Head of caudate nucleus (tissue), 42 donors: ENCODE measurements at places on chromosomes 4 and X.

GRCh38 chr4:161931089-161931488, 232.7 kb downstream of the FSTL5 start:
- DNase-seq, result no peak

- no peak for DNase-seq
Observed at GRCh38 chr4:24209906-24210305, 320.1 kb upstream of the PPARGC1A start.

DNA sequence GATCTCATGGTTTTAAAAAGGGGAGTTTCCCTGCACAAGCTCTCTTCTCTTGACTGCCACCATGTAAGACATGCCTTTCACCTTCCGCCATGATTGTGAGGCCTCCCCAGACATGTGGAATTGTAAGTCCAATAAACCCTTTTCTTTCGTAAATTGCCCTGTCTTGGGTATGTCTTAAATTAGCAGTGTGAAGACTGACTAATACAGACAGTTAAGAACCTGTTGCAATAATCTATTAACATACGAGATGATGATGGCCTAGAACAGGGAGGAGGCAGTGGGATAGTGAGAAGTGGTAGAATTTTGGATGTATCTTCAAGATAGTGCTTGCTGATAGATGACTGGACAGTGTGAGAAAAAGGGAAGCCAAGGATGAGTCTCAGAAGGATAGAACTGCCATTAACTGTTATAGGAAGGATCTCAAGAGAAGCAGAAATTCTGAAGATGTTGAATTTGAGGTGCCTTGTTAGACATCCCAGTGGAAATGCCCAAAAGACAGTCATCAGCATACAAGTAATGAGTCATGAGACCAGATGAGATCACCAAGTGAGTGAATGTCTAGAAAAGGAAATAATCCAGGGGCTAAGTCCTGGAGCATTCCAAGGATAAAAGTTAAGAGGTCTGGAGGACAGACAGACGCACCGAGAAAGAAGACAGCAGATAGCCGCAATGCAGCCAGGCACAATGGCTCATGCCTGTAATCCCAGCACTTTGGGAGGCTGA, 38.8 kb upstream of the UGDH start:
- DNase-seq, result no peak

DNA sequence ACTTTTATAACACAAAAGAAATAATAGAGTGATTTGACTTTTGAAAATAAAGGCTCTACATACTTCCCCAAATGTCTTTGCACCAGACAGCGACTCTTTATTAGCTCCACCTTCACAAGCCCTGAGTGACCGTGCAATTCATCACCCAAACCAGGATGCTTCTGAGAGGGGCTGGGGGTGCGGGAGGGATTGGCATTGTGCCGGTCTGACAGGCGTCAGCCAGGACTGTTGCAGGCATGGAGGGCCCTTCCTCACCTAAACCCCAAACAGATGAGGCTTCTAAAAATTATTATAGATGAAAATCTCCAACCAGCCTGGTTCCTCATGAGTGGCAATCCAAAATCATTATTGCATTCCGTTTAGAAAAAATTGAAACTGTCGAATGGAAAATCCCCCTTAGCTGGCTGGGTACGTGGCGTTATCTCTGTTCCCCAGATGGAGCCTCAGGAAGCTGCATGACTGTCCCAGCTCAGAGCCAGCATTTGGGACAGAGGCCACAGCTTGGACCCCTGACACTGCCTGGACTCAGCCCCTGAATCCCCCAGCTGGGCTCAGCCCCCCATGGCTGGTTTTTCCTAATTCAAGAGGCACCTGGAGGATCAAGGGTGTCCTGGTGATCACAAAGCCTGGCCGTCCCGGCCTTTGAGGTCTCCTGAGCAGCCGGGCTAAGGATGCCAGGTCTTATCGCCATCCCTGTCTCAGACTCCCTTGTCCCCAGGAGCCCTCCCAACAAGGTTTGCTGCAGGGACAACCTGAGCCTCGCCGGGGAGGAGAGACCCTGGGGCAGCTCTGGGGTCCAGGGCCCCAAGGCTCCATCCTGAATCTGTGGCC, 60.4 kb downstream of the SORCS2 start:
- DNase-seq, result no peak

- DNase-seq, result peak; percentile 16
Observed at GRCh38 chr4:55635741-55636655, at the start of gene NMU. Gene NMU, minus strand, starts transcription at chr4:55636298. Its CDS starts 106 bp downstream, at chr4:55636192.

- DNase-seq, result no peak
Observed at GRCh38 chr4:80361329-80361900, 25.9 kb downstream of the CFAP299 start.

DNA sequence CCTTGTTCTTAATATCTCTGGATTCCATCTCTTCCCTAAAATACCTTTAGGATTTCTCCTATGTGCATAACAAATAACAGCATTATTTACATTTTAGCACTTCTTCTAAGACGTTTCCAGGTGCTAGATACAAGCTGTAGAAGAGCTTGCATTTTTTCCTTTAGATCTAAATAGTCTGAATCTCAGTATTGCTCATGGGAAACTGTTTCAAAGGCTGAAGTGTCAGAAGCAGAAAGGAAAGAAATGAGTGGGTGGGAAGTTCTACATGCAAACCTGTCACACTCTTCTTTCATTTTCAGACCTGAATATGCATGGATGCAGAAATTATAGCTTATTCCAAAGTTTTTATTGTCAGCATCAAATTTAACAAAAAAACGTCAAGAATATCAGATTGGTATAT, 41.8 kb downstream of the FGF13 start:
- no peak for DNase-seq

DNA sequence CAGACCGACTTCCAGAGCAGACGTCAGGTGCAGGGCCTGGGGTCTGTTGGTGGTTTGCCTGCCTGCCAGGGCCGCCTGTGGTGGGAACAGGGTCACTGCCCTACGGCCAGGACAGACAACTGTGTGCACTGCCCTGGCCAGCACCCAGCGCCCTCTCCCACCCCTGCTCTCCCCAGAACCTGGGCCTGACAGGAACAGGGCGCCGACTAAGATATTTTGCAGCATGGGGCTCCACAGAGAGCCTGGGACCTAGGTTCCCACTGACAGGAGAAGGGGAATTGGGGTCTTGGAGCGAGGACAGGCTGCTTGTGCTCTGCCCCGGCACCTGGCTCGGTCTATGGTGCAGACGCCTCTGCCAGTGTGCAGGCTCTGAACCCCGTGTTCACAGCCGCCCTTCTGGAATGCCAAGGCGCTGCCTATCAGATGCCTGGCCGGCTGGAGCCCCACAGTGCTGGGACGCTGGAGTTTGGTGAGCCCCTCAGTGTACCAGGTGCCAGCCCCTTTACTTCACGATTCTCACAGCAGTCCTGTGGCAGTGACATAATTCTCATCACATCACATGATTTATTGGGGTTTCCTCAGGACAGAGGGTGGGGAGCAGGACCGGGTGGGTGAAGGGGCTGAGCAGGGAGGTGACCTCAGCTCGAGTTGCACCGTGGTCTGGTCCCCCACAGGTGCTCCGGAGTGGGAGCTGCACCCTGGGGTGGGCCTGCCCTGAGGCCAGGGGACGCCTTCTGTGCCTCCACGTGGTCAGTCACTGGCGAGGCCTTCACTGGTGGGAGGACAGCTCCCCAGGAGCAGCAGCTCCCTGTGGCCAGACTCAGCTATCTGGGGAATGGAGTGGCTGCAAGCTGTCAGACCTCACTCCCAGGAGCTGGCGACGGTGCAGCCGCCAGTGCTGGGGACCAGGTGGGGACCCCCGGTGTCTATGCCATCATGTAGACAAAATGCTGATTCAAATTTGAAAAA, 113.8 kb upstream of the LRPAP1 start:
- no peak for DNase-seq

- DNase-seq, result no peak
Observed at GRCh38 chr4:78625073-78625472, 73.5 kb downstream of the ANXA3 start.

DNA sequence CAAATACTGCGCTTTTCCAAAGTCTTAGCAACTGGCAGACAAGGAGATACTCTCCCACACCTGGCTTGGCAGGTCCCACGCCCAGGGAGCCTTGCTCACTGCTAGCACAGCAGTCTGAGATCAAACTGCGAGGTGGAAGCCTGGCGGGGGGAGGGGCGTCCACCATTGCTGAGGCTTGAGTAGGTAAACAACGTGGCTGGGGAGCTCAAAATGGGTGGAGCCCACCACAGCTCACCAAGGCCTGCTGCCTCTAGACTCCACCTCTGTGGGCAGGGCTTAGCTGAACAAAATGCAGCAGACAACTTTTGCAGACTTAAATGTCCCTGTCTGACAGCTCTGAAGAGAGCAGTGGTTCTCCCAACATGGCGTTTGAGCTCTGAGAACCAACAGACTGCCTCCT, 23.0 kb upstream of the NFKB1 start:
- no peak for DNase-seq

DNA sequence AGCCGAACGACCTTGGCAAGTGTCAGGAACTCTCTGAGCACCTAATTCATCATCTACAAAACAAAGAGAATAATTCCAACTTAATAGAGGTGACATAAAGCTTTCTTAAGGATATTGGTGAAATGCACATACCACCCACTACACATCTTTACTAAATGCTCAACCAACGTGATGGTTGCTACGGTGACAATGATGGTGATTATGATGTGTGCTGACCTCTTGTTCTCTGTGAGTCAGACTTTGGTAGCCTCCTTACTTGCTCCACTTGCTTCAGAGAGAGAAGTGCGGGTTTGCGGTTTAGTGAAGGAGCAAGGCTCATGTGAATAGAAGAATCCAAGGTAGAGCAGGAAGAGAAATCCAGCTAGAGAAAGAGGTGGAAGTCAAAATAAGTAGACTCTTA, 52.8 kb upstream of the CLNK start:
- no peak for DNase-seq

DNA sequence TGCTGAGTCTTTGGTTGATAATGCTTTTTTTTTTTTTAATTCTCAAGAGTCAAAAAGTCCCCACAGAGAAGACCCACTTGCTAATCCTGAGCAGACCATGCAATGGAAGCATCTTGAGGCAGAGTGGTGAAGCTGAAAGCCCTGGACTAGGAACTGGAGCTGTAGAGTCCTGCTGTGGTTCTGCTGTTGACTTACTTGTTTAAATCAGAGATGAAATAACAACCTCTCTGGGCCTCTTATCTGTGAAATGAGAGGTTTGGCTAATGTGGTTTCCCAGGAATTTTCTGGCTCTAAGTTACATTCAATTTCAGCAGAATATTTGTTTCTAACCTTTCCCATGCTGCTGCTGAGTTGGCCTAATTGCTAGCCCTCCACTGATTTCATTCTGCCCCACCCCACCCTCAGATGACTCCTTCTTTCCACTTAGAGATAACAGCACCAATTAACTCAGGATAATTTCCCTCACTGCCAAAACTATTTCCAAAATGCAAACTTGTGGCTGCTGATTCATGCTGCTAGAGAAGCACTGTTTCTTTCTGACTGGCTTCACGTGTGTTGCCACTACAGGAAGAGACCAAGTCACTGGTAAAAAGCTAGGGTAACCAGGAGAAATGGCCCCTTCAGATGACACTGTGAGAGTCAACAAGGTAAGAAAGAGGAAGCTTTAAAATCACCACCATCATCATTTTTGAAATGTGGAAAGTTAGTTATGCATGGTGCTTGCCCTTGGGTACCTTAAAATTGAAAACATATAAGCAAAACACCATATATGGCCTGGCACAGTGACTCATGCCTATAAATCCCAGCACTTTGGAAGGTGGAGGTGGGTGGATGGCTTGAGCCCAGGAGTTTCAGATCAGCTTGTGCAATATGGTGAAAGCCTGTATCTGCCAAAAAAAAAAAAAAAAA, 326.4 kb downstream of the DCHS2 start:
- no peak for DNase-seq

GRCh38 chr4:183035256-183035655, 63.8 kb upstream of the WWC2 start:
- DNase-seq, result no peak

- DNase-seq, result no peak
Observed at GRCh38 chr4:56469489-56470210, 2.2 kb downstream of the SRP72 start.

DNA sequence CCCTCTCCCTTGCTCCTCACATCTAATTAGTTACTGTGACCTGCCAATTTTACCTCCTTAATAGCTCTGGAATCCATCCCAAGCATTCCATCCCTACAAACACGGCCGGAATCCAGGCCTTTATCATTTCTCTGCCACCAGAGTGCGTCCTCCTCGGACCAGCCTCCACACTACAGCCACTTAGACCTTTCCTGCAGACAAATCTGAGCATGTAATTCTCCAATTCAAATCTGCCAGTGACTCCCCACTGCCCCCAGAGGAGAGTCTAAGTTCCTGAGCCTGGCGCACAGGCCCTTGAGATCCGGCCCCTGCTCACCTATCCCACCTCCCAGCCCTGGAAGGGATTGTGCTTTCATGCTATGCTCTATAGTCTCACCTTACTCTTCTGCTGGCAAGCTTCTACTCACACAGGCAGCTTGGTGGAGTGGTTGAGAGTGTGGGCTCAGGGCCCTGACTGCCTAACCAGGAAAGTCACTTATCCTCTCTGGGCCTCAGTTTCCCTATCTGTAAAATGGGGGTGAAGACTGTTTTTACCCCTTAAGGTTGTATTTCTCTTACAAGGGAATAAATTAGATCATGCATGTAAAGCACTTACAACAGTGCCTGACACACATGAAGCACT, 31.2 kb downstream of the PJA1 start:
- no peak for DNase-seq

DNA sequence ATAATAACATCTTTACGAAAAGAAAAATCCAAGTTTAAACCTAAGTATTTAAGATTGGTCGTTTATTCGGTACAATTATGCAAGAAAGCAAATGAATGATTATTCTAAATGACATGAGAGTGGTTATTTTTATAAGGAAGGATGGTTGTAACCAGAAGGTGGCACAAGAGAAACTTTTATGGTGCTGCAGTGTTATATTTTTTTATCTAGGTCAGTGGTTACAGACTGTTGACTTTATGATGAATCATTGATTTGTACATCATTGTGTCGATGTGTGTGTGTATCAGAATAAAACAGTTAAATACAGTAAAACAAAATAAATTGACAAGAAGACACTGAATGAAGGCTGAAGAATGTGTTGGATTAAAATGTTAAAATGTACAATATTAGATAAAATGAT, 9.8 kb downstream of the DCAF8L2 start:
- no peak for DNase-seq

GRCh38 chrX:140355429-140355828, 149.4 kb downstream of the SOX3 start:
- no peak for DNase-seq

GRCh38 chr4:184345573-184345922, 127.9 kb upstream of the ENPP6 start:
- no peak for DNase-seq

DNA sequence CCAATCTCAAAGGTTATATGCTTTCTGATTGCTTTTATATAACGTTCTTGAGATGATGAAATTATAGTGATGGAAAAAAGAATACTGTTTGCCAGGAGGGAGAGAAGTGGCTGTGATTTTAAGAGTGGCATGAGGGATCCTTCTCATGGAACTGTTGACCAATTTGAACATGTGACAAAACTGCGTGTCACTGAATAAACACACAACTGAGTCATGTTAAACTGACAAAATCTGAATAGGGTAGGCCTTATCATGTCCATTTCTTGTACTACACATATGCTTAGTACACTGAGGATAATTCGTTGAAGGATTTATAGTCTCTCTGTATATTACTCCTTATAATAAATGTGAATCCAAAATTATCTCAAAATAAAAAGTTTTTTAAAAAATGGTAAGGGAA, 22.2 kb upstream of the HSPA4L start:
- no peak for DNase-seq

- DNase-seq, result peak; percentile 32
Observed at GRCh38 chr4:37889849-37890800, 759 bp upstream of the TBC1D1 start.
